AG04450 (cell line): ENCODE measurements at places on chromosomes 6 and 20.
A peak's percentile ranks its signal among the peaks of the same experiment; 100 is the strongest.

DNA sequence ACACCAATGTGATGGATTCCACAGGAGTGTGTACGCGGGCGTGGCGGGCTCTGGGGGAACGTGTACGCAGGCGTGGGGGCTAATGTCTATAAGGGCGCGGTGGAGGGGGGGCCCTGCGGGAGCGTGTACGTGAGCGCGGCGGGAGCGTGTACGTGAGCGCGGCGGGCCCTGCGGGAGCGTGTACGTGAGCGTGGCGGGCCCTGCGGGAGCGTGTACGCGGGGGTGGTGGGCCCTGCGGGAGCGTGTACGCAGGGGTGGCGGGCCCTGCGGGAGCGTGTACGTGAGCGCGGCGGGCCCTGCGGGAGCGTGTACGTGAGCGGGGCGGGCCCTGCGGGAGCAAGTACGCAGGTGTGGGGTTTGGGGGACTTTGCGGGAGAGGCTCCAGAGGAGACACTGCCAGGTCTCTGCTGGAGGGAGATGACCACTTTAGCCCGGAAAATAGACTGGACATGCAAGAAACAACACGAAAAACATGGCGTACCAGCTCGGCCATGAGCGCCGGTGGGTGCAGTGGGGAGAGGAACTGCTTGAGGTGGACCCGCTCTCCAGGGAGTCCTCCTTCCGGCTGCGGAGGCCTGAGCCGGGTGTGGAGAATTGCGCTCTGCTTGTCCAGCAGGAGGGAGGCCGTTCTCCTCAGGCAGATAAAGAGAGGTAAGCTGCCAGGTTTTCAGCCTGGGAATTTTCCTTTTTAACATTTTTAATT lies 27.8 kb upstream of the SMOC2 start:
- no peak for DNase-seq

DNA sequence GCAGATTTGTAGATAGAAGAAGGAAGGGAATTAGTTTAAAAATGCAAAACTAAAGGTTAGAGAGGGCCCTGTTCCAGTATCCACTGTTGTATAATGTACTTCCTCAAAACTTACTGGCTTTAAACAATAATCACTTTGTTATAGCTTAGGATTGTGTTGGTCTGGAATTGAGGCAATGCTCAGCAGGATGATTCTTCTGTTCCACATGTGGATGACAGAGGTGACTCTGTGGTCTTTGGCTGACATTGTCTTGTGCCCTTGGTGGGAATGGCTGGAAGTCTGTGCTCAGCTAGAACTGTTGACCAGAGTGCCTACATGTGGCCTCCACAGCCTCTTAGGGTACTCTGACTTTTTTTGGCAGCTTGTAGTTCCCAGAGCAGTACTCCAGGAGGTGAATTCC lies 143.4 kb downstream of the AIG1 start:
- DNase-seq: no peak

DNA sequence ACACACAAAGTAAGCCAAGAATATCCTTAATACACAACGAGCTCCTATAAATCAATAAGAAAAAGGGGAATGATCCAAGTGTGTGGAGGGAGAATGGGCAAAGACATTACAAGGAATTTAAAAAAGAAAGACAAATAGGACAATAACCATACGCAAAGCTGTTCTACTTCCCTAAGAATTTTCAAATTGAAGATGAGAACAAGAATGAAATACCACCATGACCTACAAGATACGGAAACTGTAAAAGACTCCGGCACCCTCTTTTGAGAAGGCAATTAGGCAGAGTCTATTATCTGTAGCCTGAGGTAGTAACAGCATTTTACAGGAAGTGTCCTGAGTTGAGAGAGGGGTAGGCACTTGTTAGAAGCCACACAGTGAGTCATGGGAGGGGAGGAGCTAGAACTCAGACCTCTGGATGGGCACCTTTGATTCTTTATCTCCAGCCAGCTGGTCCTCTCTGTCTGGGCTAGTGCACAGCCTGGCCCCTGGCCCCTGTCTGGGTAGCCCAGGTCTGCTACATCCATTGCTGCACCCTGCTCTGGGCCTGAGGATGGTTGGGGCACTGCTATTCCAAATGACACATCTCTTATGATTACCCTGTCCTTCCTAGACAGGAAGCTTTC lies 15.3 kb downstream of the RSPO4 start:
- DNase-seq: no peak

- DNase-seq: no peak
Measured at GRCh38 chr6:12595161-12595811, 121.3 kb upstream of the PHACTR1 start.

- peak; percentile 7 for DNase-seq
Measured at GRCh38 chr6:97586344-97586743, 303.3 kb upstream of the MMS22L start.

DNA sequence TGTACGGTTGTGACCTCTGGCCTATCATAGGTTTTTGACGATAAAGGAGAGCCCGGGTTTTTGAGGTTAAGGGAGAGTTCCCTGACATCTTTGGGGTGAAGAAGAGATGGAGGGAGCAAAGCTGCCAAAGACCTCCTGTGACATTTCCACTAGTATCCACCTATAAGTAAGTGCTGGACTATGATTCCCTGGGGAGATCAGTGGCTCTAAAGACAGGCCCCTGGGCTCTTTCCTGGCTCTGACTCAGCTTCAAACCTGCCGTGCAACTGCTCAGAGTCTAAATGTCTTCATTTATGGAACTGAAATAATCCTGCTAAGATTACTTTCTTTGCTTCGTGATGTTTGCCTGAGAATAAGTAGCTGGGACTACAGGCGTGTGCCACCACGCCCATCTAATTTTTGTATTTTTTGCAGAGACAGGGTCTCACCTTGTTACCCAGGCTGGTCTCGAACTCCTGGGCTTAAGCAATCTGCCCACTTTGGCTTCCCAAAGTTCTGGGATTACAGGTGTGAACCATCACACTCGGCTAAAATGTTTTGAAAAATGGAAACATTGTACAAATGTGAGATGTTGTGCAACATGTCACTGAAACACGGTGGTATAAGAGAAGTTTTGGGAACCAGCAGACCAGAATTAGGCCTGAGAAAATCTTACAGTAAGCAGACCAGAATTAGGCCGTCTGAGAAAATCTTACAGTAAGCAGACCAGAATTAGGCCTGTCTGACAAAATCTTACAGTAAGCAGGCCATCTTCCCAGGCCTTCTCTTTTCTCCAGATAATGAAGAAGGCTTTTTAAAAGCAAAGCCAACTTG lies 1.1 kb upstream of the PAQR8 start:
- DNase-seq: no peak

DNA sequence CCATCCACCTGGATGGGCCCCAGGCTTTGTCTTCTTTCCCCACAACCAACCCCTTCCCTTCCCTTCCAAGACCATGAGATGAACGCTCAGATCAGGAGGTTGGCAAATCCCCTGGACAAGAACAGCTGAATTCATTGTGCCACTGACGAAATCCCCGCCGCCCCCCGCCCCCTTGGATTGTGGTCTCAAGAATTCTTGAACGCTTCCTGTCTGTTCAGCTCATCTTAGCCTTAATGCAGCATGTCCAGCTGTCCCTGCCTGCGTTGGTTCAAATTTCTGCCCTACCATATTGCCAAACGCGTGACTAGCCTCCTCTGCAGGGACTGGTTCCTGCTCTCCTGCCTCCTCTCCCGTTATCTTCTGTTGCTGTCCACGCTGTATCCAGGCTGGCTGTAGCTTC lies 133.2 kb downstream of the CDH4 start:
- DNase-seq: no peak

DNA sequence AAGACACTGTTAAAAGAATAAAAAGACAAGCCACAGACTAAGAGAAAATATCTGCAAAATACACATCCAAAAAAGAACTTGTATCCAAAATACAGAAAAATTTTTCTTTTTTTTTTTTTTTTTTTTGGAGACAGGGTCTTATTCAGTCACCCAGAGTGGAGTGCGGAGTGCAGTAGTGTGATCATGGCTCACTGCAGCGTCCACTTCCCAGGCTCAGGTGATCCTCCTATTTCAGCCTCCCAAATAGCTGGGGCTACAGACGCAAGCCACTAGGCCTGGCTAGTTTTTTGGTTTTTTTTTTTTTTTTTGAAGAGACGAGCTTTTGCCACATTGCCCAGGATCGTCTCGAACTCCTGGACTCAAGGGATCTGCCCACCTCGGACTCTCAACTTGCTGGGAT lies 3.1 kb downstream of the ZUP1 start:
- DNase-seq: no peak

- no peak for DNase-seq
Measured at GRCh38 chr6:29678114-29678513, 2.8 kb downstream of the ZFP57 start.

DNA sequence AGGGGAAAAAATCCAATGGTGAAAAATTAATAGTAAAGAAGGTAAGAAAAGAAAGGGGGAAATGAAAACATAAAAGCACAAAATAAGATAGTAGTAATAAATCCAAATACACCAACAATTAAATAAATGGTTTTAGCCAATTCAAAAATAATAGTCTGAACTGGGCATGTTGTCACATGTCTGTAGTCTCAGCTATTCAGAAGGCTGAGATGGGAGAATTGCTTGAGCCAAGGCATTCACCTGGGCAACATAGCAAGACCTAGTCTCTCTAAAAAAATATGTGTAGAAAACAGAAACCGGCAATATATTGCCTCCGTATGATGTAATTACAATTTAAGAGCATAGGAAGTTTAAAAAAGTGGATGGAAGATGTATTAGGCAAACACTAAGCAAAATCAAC lies 311.3 kb upstream of the FERMT1 start:
- no peak for DNase-seq
